ENCODE measurements at places on chromosomes 6 and 20.

- DNase-seq = no peak
These were observed 115.2 kb upstream of the BCLAF1 start for GRCh38 chr6:136404627-136405419.

GRCh38 chr20:59992526-59993084 lies 34.4 kb downstream of the CDH26 start:
- DNase-seq = no peak

- DNase-seq = no peak
These were observed 6.9 kb upstream of the ZBTB12 start for GRCh38 chr6:31908791-31909190.

DNA sequence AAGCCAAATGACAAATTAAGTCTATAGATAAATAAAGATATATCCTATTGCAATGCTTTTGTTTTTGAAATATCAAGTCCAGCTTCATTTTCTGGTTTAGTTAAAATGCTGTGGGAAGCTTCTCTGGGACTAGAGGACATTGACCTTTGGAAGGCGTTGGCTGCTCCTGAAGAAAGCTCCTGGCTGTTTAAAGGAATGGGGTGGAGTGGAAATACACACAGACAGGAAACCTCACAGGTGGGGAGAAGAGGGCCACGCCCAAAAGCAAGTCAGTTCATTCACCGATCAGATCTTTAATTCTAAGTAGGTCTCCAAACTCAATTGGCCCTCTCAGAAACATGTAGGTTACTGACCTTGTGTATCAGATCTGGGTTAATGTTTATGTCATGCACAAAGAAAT lies 59.6 kb downstream of the SPTLC3 start:
- no peak for DNase-seq

GRCh38 chr6:26158581-26159356 lies 71.5 kb downstream of the HFE start:
- peak; percentile 45 for DNase-seq

GRCh38 chr20:528923-529604 lies 14.5 kb downstream of the CSNK2A1 start:
- no peak for DNase-seq

- no peak for DNase-seq
These were observed 13.4 kb downstream of the CEP250 start for GRCh38 chr20:35468671-35469334.

DNA sequence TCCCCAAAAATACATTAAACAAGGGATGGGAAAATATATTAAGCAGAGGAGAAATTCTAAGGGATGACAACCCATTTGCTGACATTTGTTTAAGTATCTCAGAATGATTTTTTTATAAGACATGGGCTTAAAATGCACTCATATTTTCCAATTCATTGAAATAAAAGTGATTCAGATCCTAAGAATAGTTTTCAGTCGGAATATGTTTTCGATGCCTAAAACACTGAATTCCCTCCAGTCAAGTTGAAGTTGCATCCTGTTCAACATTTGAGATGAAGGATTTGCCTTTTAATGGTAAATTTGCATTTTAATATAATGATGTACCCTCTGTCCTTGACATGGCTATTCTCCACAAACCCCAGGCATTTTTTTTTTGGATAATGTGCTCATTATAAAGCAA lies 79.3 kb downstream of the PTCHD4 start:
- no peak for DNase-seq

DNA sequence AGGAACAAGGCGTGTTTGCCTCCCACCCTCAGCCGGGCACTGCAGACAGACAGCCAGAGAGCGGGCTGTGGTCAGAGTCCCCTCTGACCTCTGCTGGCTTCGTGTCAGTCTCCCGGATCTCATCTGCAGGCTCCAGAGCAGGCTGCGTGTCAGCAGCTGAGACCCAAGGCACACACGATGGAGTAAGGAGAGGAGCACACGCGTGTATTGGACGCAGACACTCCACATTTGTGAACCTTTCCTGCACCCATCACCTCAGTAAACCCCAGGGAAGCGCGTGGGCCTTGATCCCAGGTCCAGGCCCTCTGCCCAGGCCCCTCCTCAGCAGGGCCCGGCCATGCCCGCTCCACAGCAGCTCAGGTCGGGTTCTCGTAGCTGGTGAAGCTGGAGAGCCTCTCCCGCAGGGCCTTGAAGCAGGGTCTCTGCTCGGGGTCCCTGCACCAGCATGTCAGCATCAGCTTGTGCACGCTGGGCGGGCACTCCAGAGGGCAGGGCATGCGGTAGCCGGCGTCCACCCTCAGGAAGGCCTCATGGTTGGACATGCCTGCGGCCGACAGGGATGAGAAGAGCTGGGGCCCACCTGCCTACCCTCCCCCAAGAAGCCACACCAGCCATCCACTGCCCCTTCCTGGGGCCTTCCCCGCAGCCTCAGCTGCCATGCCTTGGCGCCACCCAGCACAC lies 7.9 kb downstream of the PTK6 start:
- no peak for DNase-seq

Measured in stimulated activated CD4-positive, alpha-beta T cell treated with anti-CD3 and anti-CD28 coated beads, Interleukin-12 subunit alpha, Interleukin-12 subunit beta, amount 100 ng/mL, for 48 hours (primary cell).